ENCODE measurements at places on chromosomes 6 and 20. TPM values are rescaled to one million over a fixed set of nuclear protein-coding genes. Genes with fewer than 3 reads are reported as not detected.

ME1 gene
- 19.8 TPM for total RNA-seq

TULP1 gene
- not detected for total RNA-seq

SPDEF gene
- not detected for total RNA-seq

MAP3K4 gene
- total RNA-seq = 15.0 TPM

RIPPLY2 gene
- not detected for total RNA-seq

CLPSL2 gene
- total RNA-seq = not detected

MEI4 gene
- total RNA-seq = not detected

CHRNA4 gene
- not detected for total RNA-seq

EGFL8 gene
- 6.1 TPM for total RNA-seq

PRPF6 gene
- total RNA-seq = 64.3 TPM

CTCFL gene
- not detected for total RNA-seq

MAS1 gene
- not detected for total RNA-seq

AFG1L gene
- total RNA-seq = 3.7 TPM

BMP6 gene
- 123 TPM for total RNA-seq

FAM83C gene
- total RNA-seq = not detected

BCAS4 gene
- 11.1 TPM for total RNA-seq

SRXN1 gene
- 49.6 TPM for total RNA-seq

TAAR8 gene
- total RNA-seq = not detected

SMAP1 gene
- 28.4 TPM for total RNA-seq

AIF1 gene
- not detected for total RNA-seq

RIMS4 gene
- not detected for total RNA-seq

IDH3B gene
- 111 TPM for total RNA-seq

C20orf141 gene
- total RNA-seq = not detected

ADGB gene
- not detected for total RNA-seq

PPP1R3G gene
- 1.4 TPM for total RNA-seq

All from glomerular endothelial cell (primary cell).